ENCODE measurements at places on chromosomes 3 and 15. TPM values are rescaled to one million over a fixed set of nuclear protein-coding genes. Genes with fewer than 3 reads are reported as not detected.

DLL4 gene
- total RNA-seq = 0.31 TPM

SLC12A8 gene
- 4.8 TPM for total RNA-seq

TOPAZ1 gene
- not detected for total RNA-seq

PRR23B gene
- total RNA-seq = not detected

BNC1 gene
- total RNA-seq = 18.1 TPM

SH2D7 gene
- not detected for total RNA-seq

PPARG gene
- total RNA-seq = 2.6 TPM

MEX3B gene
- 1.9 TPM for total RNA-seq

PGBD4 gene
- total RNA-seq = 3.0 TPM

CHRD gene
- total RNA-seq = 0.43 TPM

A4GNT gene
- total RNA-seq = not detected

ANKUB1 gene
- total RNA-seq = not detected

LINGO1 gene
- total RNA-seq = 0.10 TPM

DISP2 gene
- total RNA-seq = 1.8 TPM

CACNA1D gene
- total RNA-seq = not detected

ZNF621 gene
- total RNA-seq = 9.2 TPM

ZDHHC3 gene
- 60.7 TPM for total RNA-seq

CERS3 gene
- total RNA-seq = not detected

CACNA2D3 gene
- total RNA-seq = 0.14 TPM

YEATS2 gene
- total RNA-seq = 44.4 TPM

FAM107A gene
- not detected for total RNA-seq

IL17RE gene
- total RNA-seq = 0.66 TPM

CASR gene
- total RNA-seq = not detected

JMJD7 gene
- total RNA-seq = 9.0 TPM

GPR176 gene
- 58.1 TPM for total RNA-seq

MAPKBP1 gene
- 20.6 TPM for total RNA-seq

CCR9 gene
- not detected for total RNA-seq

MASP1 gene
- not detected for total RNA-seq

CCDC13 gene
- not detected for total RNA-seq

MYLK gene
- 185 TPM for total RNA-seq

RAD54L2 gene
- total RNA-seq = 9.3 TPM

LMAN1L gene
- not detected for total RNA-seq

RASGRP1 gene
- 0.53 TPM for total RNA-seq

CCDC54 gene
- total RNA-seq = not detected

IGDCC3 gene
- total RNA-seq = 0.19 TPM

CTNNB1 gene
- total RNA-seq = 490 TPM

GOLGA6L7 gene
- not detected for total RNA-seq

MLF1 gene
- total RNA-seq = 12.0 TPM

KIF9 gene
- total RNA-seq = 28.4 TPM

All from HT1080 (cell line).